ENCODE measurements at places on chromosomes 11 and 22.

DNA sequence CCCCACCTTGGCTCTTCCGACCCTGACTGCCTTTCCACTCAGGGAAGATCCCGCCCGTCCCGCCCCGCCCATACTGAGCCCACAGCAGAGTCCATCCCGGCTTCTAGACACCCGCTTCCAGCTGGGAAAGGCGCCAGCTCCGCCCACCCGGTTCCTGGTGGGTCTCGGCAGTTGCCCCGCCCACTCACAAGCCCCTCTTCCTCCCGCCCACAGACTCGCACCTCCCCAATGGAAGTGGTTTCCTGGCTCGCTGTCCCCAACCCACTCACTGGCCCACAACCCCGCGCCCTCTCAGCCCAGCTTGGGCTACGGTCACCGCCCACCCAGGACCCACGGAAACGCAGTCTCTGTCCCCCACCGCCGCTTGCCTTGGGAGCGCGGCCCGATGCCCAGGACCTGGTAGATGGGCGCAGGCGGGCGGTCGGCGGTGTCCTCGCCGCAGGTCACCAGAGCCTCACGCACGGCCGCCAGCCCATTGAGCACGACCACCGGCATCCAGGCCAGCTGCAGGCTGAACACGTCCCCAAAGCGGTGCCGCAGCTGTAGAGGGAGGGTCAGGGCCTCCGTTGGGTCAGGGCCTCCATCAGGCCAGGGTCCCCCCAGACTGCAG, 22.2 kb upstream of the CYP2D6 start:
- DNase-seq: no peak

DNA sequence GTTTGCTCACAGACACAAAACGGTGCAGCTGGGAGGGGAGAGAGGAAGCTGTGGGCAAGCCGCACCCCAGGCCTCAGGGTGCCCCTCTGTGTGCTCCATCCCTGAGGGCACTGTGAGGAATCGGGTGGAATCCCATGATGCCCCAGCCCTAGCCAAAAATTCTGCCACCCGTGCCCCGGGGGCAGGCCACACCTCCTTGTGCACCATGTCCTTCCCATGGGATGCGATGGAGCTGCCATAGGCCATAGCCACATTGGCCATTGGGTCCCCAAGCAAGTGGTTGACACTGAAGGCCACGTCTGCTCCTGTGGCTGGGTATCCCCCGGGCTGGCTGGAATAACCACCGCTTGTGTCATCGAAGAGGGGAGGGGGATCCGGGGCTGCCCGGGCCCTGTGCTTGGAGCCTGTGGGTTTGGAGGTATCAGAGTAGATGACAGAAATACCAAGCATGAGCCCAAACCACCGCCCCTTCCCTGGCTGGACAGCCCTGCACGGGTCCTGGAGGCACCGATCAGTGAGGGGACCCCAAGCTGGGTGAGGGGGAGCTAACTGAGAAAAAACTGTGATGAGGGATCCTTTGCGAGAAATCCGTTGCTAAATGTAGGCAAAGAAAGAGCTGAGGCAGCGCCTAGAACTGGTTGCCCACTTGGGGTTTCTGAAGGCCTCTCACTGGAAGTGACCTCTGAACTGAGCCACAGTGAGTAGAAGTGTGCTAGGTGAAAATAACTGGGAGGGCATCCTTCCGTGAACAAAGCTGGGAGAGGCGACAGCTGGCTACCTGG, 863 bp downstream of the YIF1A start:
- peak; percentile 51 for DNase-seq

- DNase-seq: no peak
Measured at GRCh38 chr22:42926104-42926503, 69.0 kb upstream of the ARFGAP3 start.

DNA sequence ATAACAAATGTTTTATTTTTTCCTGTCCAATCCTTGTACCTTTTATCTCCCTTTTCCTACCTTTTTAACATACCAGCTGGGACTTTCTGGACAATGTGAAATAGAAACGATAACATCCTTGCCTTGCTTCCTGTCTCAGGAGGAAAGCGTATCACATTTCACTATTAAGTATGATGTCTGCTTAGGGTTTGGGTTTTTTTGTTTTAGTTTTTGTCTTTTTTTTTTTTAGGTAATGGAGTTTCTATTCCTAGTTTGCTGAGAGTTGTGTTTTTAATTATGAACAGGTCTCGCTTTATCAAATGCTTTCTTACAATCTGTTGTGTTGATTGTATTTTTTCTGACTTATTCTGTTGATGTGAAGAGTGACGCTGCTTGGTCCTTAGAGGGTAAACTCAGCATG, 64.2 kb upstream of the KCNQ1OT1 start:
- DNase-seq: no peak

GRCh38 chr11:68751331-68751856, at the start of gene TESMIN:
TESMIN (minus strand) TSS chr11:68751520; CDS start chr11:68750660, 860 bp downstream.
- DNase-seq: peak; percentile 99
